ENCODE measurements at places on chromosomes 1 and 21.

DNA sequence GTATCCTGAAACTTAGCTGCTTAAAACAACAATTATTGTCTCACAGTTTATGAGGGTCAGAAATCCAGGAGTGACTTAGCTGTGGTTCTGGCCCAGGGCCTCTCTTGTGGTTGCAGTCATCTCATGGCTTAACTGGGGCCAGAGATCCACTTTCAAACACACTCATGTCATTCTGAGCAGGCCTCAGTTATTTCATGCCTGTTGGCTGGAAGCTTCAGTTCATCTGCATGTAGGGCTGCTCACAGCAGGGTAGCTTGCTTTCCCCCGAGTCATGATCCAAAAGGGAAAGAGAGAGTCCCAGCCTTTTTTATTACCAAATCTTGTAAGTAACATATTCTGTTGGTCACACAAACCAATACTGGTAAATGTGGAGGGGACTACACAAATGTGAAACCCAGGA is 96.6 kb upstream of the B3GALT2 start:
- DNase-seq: no peak

- no peak for DNase-seq
Measured at GRCh38 chr1:186888367-186888766, 59.6 kb downstream of the PLA2G4A start.

GRCh38 chr1:230713915-230714764 is at the start of gene AGT:
Gene AGT (minus strand): TSS chr1:230714122. CDS start chr1:230710823, 3,299 bp downstream.
- DNase-seq: peak; percentile 93

GRCh38 chr1:198637916-198638437 is 863 bp upstream of the PTPRC start:
- no peak for DNase-seq

GRCh38 chr1:80498673-80499072 is 1302.1 kb upstream of the ADGRL2 start:
- no peak for DNase-seq

- no peak for DNase-seq
Measured at GRCh38 chr21:33478182-33478581, 1.6 kb downstream of the TMEM50B start.

- no peak for DNase-seq
Measured at GRCh38 chr1:60889709-60890108, 192.7 kb upstream of the NFIA start.

DNA sequence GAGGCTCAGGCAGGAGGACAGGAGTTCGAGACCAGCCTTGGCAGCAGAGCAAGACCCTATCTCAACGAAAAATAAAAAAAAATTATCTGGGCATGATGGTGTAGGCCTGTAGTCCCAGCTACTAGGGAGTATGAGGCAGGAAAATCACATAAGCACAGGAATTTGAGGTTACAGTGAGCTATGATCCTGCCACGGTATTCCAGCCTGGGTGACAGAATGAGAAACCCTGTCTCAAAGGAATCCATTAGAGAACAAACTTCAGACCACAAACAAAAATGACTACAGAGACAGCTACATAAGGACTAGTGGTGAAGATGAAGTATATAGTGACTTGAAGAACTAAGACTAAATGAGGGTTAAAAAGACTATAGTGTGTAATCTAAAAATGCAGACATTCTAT is 233.1 kb downstream of the RERE start:
- DNase-seq: no peak

DNA sequence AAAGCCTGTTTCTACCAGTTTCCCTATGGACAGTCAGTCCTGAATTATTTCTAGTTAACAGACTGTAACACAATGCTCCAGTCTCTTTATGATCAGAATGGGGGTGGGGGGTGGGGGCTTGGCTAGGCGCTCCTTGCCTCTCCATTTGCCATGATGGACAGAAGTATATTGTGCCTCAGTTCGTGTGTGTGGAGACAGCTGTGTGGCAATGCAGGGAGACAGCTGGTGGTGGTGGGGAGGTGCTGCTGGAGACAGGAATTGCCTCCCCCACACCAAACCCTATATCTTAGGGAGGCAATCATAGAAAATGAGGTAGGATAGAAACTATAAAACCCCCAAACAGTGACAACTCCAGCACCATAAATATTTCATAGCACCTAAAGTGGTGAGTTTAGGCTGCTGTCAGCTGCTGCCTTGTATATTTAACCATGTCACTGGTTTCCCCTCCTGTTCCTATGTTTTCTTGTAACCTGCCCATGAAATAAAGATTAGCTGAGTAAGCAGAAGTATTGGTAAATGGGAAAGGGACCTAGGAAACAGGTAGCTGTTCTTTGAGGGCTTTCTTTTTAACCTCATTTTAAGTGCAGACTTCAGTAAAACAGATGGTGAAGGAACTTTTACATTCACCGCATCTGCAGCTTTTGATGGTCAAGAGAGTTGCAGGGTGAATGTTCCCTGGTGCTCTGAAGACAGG is 3.4 kb downstream of the PLXNA2 start:
- no peak for DNase-seq

GRCh38 chr1:193609592-193609991 is 423.2 kb upstream of the B3GALT2 start:
- DNase-seq: no peak

GRCh38 chr1:234731569-234732085 is 121.6 kb upstream of the IRF2BP2 start:
- DNase-seq: no peak

GRCh38 chr1:75625795-75626194 is 14.9 kb upstream of the SLC44A5 start:
- DNase-seq: no peak

GRCh38 chr1:244460197-244460596 is 876 bp upstream of the CATSPERE start:
- DNase-seq: no peak

- peak; percentile 28 for DNase-seq
Measured at GRCh38 chr1:235945775-235946570, 79.3 kb upstream of the LYST start.

DNA sequence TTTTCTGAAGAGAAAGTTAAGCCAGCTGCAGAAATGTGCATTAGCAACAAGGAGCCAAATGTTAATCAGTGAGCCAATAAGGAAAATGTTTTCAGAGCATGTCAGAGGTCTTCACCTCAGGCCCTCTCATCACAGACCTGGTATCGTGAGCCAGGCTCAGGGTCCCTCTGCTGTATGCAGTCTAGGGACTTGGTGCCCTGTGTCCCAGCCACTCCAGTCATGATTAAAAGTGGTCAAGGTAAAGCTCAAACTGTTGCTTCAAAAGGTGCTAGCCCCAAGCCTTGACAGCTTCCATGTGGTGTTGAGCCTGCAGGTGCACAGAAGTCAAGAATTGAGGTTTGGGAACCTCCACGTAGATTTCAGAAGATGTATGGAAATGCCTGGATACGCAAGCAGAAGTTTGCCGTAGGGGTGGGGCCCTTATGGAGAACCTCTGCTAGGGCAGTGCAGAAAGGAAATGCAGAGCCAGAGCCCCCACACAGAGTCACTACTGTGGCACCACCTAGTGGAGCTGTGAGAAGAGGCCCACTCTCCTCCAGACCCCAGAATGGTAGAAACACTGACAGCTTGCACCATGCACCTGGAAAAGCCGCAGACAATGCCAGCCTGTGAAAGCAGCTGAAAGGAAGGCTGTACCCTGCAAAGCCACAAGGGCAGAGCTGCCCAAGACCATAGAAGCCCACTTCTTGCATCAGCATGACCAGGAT is 1128.7 kb downstream of the AMY1C start:
- DNase-seq: no peak

GRCh38 chr1:6508816-6509189 is 17.3 kb upstream of the PLEKHG5 start:
- no peak for DNase-seq

DNA sequence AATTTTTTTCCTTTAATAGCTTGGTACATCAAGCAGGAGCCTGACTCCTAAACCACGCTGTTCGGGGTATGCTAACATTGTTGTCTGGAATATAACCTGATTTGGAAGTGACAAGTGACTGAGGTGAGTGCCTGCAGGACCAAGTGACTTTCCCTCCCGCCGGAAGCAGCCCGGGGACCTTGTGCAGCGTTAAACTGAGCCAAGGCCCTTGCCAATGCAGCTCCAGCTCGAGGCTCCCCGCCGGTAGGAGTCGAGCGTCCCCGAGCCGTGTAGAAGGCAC is 716 bp upstream of the MTARC1 start:
- DNase-seq: no peak

DNA sequence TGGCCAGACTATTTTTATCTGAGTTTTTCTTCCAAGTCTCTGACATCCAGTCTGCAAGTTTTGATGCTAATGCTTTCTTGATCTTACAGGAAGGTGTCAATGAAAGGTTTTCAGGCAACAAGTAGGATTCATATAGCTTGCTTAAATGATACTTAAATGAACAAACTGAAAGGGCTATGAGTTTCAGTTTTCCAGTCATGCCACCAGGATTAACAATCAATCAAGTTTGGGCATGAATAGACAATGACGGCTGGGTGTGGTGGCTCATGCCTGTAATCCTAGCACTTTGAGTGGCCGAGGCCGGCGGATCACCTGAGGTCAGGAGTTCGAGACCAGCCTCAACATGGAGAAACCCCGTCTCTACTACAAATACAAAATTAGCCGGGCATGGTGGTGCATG is 34.3 kb upstream of the SLC16A1 start:
- DNase-seq: no peak

DNA sequence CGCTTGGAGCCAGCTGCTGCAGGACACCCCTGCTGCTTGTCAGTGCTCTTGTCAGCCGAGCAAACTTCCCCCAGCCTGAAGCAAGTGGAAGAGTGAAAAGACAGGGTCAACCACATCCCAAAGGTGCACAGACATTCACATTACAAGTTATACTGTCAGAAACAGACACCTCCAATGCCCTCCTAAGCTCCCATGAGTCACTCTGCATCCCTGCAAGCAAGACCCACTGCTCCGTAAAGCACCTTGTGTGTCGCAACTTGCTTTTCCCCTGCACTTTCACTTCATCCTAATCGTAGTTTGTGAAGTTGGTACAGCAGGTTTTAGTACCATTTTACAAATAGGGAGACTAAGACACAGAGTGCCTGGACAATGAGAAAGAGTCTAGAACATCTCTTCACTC is 51.1 kb downstream of the KCNH1 start:
- DNase-seq: no peak

- DNase-seq: no peak
Measured at GRCh38 chr1:4631321-4631720, 23.1 kb upstream of the AJAP1 start.

GRCh38 chr1:106912131-106912530 is 144.3 kb upstream of the PRMT6 start:
- DNase-seq: no peak

GRCh38 chr1:93608187-93609109 is 73.2 kb downstream of the BCAR3 start:
- DNase-seq: no peak

DNA sequence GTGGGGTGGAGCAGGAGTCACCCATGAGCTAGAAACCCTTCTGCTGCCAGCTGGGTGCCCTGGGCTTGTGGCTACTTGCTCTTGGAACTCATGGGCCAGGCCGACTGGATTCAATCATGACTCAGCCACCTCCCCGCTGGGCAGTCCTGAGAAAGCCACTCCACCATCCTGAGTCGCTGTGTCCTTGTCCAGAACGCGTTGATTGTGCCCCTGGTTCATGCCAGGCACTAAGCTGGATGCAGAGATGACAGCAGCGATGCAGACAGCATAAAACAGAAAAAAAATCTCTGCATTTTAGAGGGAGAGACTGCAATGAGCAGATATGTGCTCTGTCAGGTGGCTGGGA is 10.6 kb downstream of the PADI1 start:
- DNase-seq: no peak

GRCh38 chr1:157893686-157894085 is 52.1 kb upstream of the CD5L start:
- no peak for DNase-seq

GRCh38 chr1:204711103-204711946 is 25.8 kb upstream of the LRRN2 start:
- no peak for DNase-seq

All from Ammon's horn (tissue), 1 donor.